Ovary (tissue), 10 donors: ENCODE measurements at places on chromosomes 1 and 21. TPM values are rescaled to one million over a fixed set of nuclear protein-coding genes. Genes with fewer than 3 reads are reported as not detected.

OR10K2 gene
- total RNA-seq, result not detected

DDR2 gene
- total RNA-seq, result 79.0 TPM

ATP1A4 gene
- not detected for total RNA-seq

CRYZL1 gene
- total RNA-seq, result 59.6 TPM

LCE1E gene
- total RNA-seq, result not detected

FCRL6 gene
- 0.17 TPM for total RNA-seq

SELENBP1 gene
- total RNA-seq, result 95.4 TPM

HSPB7 gene
- total RNA-seq, result 35.8 TPM

CSDE1 gene
- 558 TPM for total RNA-seq

COL8A2 gene
- total RNA-seq, result 2.5 TPM

CDK18 gene
- 31.5 TPM for total RNA-seq

GJB3 gene
- not detected for total RNA-seq

RIMKLA gene
- 0.07 TPM for total RNA-seq
